ENCODE measurements at places on chromosomes 3 and 15.
A peak's percentile ranks its signal among the peaks of the same experiment; 100 is the strongest.

- DNase-seq: no peak
Observed at GRCh38 chr3:34957677-34958076, 681.6 kb upstream of the ARPP21 start.

- no peak for DNase-seq
Observed at GRCh38 chr3:159657176-159657575, 331.5 kb upstream of the IL12A start.

GRCh38 chr3:63076357-63076756 lies 201.1 kb upstream of the CADPS start:
- DNase-seq: no peak

- no peak for DNase-seq
Observed at GRCh38 chr15:82873000-82873680, 63.7 kb downstream of the WHAMM start.

- DNase-seq: no peak
Observed at GRCh38 chr3:173003471-173003870, 137.6 kb downstream of the SPATA16 start.

- DNase-seq: no peak
Observed at GRCh38 chr3:137845194-137845593, 81.1 kb downstream of the SOX14 start.

DNA sequence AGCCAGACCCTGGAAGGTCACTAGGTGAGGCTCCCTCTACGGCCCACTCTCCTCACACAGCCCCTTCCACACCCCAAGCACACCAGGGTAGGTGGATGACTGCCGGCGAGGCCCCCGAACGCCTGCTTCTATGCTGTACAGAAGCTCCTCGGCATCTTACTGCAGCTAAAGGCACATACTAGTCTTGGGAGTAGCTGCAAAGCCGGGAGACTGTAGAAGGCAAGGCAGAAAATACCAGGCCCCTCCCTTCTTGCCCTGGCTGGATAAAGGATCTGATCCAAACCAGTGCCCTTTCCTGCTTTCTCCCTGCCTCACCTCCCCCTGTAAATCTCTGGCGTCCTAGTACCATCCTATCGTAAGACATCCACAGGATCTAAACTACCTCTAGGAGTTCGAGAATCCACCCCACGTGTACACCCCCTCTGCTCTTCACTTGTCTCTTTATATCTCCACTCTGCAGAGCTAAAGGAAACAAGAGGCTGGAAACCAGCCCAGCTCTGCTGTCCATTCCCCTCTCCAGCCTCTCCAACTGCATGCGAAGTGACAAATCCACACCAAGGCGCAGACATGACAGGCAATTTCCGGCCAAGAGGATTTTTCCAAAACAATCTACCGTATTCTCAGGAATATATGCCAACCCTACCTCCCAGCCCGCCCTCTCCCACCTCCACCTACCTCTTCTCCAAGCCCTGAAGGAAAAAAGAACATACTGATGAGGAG lies 11.8 kb downstream of the TNK2 start:
- DNase-seq: peak; percentile 72

GRCh38 chr3:89742546-89742945 lies 635.1 kb downstream of the EPHA3 start:
- DNase-seq: no peak

GRCh38 chr3:59994732-59995304 lies 945.0 kb upstream of the CFAP20DC start:
- no peak for DNase-seq

DNA sequence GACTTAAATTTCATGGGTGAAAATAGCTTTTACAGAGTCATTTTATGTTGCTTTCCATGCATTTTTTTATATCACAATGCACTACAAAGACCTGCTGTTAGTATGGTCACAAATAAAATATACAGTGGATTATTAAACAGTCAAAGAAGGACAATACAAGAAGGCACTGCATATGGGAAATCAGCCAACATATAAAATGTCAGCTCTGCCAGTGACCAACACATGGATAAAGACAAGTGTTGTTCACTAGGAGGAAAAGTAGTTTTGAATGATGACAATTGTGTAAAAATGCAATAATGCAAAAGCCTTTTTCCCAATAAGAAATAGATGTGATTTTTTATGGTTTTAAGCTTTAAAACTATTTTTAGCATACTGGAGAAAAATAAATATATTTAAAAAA lies 425.3 kb upstream of the CBLB start:
- DNase-seq: no peak

GRCh38 chr3:192917028-192917403 lies 640 bp downstream of the MB21D2 start:
- DNase-seq: peak; percentile 77

Measured in right forelimb (tissue), 1 donor.